ENCODE measurements at places on chromosomes 6 and 20. TPM values are rescaled to one million over a fixed set of nuclear protein-coding genes. Genes with fewer than 3 reads are reported as not detected.

DNA sequence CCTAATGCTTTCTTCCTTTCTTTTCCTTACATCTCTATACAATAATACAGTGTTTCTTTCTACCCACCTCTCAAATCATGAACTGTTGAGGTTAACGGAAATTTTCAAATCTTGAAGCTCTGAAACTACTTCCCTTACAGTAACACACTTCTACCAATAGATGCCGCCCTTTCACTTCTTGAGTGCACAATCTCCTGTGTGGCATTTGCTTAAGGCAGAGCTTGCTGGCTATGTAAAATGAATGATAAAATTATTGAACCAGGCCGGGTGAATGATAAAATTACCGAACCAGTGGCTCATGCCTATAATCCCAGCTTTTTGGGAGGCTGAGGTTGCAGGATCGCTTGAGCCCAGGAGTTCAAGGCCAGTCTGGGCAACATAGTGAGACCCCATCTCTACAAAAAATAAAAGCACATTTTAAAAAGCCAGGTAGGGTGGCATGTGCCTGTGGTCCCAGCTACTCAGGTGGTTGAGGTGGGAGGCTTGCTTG, 56.8 kb downstream of the KCNS1 start:
- DNase-seq: no peak

The IFNGR1 gene
- total RNA-seq: 171 TPM

The AAR2 gene
- 23.4 TPM for total RNA-seq

The TMEM170B gene
- 10.1 TPM for total RNA-seq

Data from left lung (tissue), 14 donors.